ENCODE measurements at places on chromosomes 16 and 17. TPM values are rescaled to one million over a fixed set of nuclear protein-coding genes. Genes with fewer than 3 reads are reported as not detected.

GRCh38 chr16:65426484-65426883, 304.6 kb upstream of the CDH11 start:
- ATAC-seq = no peak

DNA sequence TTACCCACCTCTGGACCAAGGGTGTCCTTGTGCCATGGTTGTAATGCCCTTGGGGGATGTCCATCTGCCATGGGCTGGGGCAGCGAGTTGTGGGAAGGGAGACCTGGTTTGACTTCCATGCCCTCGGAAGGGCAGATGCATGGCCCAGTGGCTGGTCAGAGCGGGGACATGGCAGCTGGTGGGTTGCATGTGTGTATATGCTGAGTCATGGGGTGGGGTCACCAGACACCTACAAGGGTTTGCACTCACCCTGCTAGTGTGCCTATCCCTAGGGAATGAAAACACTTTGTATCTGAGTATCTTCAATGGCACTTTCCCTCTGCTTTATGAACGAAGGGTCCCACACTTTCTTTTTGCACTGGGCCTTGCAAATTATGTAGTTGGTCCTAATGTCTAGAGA, 10.6 kb upstream of the HNF1B start:
- ATAC-seq = no peak

The CD300LB gene
- 1.3 TPM for total RNA-seq

The C1QTNF8 gene
- not detected for total RNA-seq

The TBC1D3C gene
- not detected for total RNA-seq
